Activated CD4-positive, alpha-beta T cell treated with anti-CD3 and anti-CD28 coated beads, Interleukin-2, amount 10 ng/mL, durations not matched to agents 24 days and 14 days (primary cell): ENCODE measurements at places on chromosomes 16 and 17.

- no peak for DNase-seq
Measured at GRCh38 chr16:2058872-2059271, 11.1 kb downstream of the TSC2 start.

DNA sequence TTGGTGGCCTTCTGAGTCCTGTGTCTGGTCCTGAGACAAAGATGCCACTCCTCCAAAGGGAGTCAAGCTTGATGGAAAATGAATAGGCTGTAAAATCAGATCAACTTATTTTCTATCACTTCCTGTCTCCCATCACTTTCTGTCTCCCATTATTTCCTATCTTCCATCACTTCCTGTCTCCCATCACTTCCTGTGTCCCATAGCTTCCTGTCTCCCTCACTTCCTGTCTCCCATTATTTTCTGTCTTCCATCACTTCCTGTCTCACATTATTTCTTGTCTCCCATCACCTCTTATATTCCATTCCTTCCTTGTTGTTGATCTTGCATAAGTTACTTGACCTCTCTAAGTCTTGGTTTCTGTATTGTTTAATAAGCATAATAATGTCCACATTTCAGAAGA is 418.5 kb upstream of the EEF2KMT start:
- no peak for DNase-seq

GRCh38 chr17:17812211-17813054 is 24.4 kb downstream of the SREBF1 start:
- peak; percentile 90 for DNase-seq

- DNase-seq = no peak
Measured at GRCh38 chr17:3921006-3921405, 4.7 kb upstream of the P2RX1 start.

DNA sequence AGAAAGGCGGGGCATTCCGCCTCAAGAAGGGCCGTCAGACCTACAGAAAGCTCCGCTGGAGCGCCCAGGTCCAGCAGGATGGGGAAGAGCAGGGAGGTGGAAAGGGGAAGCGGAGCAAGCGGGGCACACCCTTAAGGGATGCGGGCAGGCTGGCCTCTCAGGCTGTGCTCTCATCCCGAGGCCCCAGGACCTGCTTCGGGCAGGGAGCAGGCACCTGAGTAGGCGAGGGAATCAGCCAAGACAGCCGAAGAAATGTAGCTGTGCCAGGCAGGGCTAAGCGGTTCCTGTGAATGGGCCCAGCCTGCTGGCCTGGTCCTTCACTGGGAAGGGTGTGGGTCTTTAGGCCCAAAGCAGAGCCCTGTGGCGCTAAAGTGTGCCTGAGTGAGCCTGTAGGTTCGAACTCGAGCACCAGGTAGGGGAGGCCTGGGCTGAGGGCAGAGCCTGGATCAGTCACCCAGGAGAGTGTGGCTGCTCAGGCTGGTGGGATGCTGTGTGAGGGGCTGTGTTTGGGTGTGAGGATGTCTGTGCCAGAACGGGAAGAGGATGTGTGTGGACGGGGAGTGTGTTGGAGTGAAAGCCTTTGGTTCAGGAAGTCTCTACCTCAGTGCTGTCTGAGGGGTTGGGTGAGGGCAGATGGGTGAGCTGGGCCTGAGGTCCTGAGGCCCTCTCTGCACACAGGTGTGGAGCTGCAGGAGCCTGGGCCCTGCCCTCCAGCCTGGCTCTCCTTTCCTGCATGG is 3.3 kb downstream of the TBX4 start:
- DNase-seq = no peak

GRCh38 chr17:79478051-79478461 is 132.8 kb downstream of the RBFOX3 start:
- DNase-seq = no peak

GRCh38 chr16:9366048-9366969 is 274.9 kb downstream of the HAPSTR1 start:
- DNase-seq = no peak

DNA sequence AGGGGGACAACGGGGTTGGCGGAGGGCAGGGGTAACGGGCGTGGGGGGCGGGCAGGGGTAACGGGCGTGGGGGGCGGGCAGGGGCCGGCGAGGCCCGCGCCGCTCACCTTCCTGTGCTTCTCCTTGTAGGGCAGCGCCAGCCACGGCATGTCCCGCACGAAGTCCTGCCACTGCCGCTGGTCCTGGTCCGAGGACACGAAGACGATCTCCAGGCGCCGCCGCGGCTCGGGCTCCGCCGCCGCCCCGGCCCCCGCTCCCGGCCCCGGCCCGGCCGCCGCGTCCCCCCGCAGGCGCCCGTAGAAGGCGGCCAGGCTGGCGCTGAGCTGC is 401 bp downstream of the NXN start:
- DNase-seq = no peak

GRCh38 chr17:42049834-42050392 is 488 bp downstream of the C17orf113 start:
- DNase-seq = no peak

DNA sequence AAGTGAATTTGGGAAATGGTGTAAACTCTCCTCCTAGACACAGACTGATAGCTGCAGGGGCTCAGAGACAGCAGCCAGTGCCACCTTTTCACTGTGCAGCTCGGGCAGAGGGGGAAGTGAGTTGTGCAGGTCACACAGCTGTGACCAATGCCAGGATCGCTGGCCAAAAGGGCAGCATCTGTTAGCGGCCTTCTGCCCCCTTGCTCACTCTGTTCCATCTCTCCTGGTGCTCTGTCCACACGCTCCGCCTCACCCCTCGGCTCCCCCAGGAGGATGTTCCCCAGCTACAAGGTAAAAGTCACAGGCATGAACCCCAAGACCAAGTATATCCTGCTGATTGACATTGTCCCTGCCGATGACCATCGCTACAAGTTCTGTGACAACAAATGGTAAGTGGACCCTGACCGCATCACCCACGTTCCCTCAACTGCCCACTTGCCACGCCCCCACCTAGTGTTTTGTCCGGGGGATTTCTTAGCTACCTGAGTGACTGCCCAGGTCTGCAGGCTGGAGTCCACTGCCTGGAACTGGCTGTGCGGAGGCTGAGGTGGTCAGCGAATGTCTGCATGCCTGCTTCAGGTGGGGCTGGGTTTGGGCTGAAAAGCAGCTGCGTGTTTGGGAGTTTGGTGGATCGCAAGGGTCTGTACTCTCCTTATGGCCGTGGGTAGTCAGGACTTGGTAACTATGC is 13.5 kb downstream of the TBX4 start:
- no peak for DNase-seq

GRCh38 chr16:86946396-86946795 is 368.0 kb downstream of the FOXL1 start:
- no peak for DNase-seq

- DNase-seq = no peak
Measured at GRCh38 chr17:11086646-11087340, 154.2 kb upstream of the SHISA6 start.

GRCh38 chr16:4042581-4042980 is 73.7 kb downstream of the ADCY9 start:
- DNase-seq = no peak

DNA sequence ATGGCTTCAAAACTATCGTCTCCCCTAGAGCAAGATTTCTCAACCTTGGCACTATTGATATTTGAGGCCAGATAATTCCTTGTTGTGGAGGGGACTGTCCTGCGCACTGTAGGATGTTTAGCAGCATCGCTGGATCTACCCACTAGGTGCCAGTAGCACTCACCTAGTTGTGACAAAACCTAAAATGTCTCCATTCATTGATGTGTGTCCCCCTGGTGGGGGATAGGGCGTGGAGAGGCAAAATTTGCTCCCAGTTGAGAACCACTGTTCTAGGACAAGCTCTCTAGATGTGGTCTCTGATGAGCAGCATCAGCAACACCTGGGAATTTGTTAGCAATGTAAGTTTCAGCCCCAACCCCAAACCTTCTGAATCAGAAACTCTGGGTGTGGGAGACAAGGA is 259.0 kb downstream of the XYLT1 start:
- peak; percentile 78 for DNase-seq

DNA sequence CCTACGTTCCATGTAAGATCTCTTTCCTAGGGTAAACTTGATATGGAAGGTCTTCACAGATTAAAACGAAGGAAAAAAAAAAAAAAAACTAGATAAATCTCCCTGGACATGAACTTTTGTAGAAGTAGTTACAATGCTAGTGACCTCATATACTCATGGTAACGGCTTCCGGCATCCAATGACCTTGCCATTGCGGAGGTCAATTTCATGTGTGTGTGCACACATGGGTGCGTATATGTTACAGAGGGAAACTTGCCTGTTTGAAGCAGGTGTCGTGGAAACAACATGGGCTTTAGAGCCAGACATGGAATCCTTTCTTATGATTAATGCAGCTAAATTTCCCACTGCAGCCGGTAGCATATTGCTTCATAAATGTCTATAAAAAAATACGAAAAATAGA is 435.5 kb downstream of the MAF start:
- DNase-seq = no peak

GRCh38 chr17:841313-841712 is 59.2 kb downstream of the MRM3 start:
- DNase-seq = no peak

GRCh38 chr16:25063102-25063501 is 47.9 kb upstream of the ARHGAP17 start:
- DNase-seq = no peak

GRCh38 chr17:77640252-77640651 is 318.3 kb upstream of the TNRC6C start:
- no peak for DNase-seq

GRCh38 chr16:80631581-80631980 is 90.8 kb downstream of the DYNLRB2 start:
- DNase-seq = no peak

GRCh38 chr16:4373909-4374742 is 2.5 kb downstream of the VASN start:
- no peak for DNase-seq

- DNase-seq = no peak
Measured at GRCh38 chr16:58409316-58409973, 17.2 kb downstream of the GINS3 start.

GRCh38 chr17:51718983-51719382 is 439.5 kb downstream of the CA10 start:
- no peak for DNase-seq

DNA sequence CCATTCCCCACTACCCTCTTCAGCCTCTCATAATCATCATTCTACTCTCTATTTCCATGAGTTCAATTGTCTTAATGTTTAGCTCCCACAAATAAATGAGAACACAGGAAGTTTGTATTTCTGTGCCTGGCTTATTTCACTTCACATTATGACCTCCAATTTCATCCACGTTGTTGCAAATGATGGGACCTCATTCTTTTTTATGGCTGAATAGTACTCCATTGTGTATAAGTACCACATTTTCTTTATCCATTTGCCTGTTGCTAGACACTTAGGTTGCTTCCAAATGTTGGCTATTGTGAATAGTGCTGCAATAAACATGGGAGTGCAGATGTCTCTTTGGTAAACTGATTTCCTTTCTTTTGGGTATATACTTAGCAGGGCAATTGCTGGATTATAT is 42.3 kb downstream of the ERCC4 start:
- no peak for DNase-seq

GRCh38 chr17:55693254-55694216 is 29.1 kb downstream of the TMEM100 start:
- DNase-seq = no peak

DNA sequence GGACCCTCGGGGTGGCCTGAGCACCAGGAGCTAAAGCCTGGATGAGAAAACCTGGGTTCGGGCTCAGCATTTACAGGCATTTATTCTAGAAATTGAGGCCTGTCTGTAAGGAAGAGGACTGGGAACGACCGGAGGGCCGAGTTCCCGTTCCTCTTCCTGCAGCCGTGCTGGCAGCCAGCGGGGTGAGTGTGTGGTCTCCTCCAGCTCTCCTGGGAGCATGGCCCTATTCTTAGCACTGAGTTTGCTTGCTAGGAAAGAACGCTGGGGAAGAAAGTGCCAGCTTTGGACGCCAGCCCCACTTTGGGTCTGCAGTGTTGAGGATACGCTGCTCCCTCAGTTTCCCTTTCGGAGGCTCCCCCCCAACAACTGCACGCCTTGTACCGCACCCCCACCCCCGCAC is 49.6 kb downstream of the MGAT5B start:
- DNase-seq = no peak

DNA sequence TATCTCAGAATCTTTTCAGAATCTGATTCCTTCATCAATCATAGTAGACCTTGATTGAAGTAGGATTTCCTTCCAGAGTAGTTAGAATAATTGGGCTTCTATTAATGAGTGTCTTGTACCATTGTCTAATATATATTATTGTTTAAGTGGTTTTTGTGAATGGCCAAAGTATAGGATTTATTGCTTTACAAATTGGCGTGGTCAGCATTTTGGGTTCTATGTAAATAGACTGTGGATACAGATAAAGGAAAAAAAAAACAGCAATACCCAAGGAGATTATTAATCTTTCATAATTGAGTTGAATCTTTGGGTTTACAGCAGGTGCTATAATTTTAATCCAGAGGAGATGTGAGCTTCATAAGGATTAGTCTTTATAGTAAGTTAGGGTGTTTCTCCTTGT is 64.3 kb downstream of the AP2B1 start:
- no peak for DNase-seq

DNA sequence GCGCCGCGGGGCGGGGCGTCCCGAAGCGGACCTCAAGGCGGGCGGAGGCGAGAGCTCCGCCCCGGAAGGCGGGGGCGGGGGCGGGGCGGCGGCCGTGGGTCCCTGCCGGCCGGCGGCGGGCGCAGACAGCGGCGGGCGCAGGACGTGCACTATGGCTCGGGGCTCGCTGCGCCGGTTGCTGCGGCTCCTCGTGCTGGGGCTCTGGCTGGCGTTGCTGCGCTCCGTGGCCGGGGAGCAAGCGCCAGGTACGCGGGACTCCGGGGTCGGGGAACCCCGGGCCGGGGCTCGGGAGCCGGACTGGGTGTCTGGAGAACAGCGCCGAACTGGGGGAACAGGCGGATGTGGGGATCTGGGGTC is at the start of gene TNFRSF12A:
Gene TNFRSF12A (plus strand): TSS at position 122 of the 357 bp plus-strand sequence. CDS start 30 bp downstream, at position 152.
- DNase-seq = peak; percentile 92

DNA sequence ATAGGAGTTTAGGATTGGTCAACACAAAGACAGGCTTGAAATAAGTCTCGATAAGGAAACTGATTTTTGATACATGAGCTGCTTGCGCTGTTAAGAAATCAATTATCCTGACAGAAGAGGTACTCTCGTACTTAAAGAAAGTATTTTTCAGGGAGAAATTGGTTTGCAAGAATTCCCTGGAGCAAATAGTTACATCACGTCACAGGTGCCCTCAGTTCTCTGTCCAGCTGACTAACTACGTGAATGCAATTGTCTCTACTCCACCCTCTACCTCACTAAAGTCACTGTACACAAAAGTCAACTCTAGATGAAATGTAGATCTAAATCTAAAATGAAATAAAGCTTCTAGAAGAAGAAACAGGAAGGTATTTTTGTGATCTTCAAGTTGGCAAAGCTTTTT is 130.6 kb upstream of the KCNJ16 start:
- no peak for DNase-seq
